Omental fat pad (tissue), 4 donors: ENCODE measurements at places on chromosomes 12 and 14.

DNA sequence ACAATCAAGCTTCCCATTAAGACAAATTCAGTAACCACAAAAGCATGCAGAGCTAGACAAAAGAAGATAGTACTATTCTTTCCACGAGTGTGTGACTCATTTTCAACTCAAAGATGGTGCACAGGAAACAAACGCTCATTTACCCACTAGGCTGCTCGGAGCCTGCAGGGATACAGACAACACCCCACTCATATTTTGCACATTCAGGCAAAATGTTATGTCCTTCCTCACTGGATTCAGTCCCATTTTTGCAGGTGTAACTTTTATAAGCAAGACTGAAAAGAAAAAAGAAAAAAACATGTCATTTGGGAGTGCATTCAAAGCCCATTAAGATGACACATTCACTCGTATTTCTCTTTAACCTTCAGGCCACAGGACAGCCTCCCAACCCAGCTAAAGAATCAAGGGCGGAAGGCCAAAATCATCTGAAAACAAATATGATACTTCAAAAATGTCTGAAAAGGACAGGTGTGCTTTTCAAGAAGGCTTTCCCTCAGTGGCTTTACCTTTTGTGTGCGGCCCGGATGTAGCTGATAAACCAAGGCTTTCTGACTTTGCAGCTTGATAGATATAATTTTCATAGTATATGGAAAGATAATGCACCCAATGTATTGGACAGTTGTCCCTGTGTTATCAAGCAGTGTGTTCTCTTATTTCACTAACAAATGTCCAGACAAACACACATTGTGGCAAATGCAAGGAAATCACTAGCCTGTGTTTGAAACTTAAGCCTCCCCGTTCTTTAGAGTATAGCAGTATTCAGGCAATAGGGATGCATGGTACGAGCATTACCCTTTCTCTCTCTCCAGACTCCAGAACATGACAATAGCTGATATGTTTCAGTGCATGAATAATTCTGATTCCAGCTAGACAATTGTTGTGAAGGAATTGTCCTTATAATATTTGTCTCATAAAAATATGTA is 147.8 kb upstream of the KRR1 start:
- no peak for DNase-seq

- DNase-seq, result no peak
Measured at GRCh38 chr12:87784350-87784749, 244.9 kb downstream of the C12orf50 start.

GRCh38 chr12:104213952-104214351 is 1.6 kb upstream of the TXNRD1 start:
- no peak for DNase-seq

GRCh38 chr12:28446031-28446430 is 255.8 kb downstream of the CCDC91 start:
- DNase-seq, result no peak

DNA sequence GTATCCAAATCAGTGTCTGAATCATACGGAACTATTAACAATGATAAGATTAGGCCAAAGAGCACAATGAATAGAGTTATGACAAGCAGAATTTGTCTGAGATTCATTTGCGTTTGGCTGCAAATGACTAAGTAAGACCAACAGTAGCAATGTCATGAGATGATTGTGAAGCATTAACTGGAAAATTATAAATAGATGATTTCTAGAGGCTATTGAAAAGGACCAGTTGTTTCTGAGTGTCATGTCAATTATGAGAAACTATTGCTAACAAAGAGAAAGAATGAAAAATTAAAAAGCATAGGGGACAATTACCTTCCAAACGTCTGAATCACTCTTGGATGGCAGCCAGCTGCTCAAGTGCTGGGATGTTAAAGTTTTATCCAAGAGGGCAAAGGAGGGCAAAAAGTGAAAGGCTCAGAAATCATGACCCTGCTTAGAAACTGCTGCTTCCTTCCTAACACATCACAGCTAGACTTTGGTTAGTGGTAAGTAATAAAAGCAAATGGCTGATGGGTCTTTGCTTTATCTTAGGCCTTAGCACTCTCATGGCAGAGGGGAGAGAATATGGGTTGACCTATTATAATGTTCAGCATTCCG is 89.0 kb downstream of the AKAP6 start:
- no peak for DNase-seq

GRCh38 chr14:101039031-101039754 is 135.7 kb upstream of the RTL1 start:
- no peak for DNase-seq

GRCh38 chr12:113582521-113583218 is 111.0 kb upstream of the LHX5 start:
- no peak for DNase-seq

DNA sequence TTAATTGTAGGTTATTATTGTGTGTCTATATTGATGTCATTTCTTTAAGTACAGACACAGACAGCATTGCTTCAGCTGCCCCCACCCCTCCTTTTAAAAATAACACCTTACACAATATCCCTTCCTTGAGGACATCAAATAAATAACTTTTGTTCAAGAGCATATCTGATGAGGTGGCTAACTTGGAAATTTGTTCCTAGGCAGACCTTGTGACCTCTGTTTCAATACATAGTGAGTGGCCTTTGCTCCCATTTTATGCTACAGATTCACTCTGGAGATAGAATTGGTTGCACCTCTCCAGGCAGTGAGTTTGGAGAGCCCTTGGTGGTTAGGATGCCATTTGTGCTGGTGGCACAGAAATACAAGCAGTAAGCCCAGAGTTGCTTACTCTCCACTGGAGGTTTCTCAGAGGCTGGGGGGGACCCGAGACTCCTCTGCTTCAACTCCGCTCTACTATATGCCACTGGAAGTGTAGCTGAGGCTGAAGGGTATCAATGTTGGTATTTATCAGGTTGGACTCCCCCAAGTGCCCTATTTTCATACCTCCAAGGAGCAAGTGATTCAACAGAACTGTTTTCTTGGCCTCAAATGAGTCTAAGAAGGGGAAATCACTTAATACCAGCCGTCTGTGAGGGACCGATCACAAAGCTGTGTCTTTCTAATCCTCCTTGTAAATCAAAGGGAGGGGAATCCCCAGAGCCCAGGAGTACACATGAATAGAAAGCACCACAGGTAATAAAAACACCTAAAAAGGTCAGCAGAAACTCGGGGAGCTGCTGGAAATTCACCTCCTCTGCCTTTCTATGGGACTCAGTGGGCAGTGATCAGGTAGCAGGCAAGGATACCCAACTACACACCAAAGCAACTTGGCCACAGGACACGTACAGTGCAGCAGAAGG is 463.1 kb downstream of the RAD51B start:
- no peak for DNase-seq

GRCh38 chr12:30015631-30016337 is 232.0 kb upstream of the TMTC1 start:
- no peak for DNase-seq

GRCh38 chr14:70045844-70046535 is 142.8 kb downstream of the SLC8A3 start:
- DNase-seq, result no peak

GRCh38 chr12:69515394-69515930 is 45.3 kb downstream of the FRS2 start:
- no peak for DNase-seq

DNA sequence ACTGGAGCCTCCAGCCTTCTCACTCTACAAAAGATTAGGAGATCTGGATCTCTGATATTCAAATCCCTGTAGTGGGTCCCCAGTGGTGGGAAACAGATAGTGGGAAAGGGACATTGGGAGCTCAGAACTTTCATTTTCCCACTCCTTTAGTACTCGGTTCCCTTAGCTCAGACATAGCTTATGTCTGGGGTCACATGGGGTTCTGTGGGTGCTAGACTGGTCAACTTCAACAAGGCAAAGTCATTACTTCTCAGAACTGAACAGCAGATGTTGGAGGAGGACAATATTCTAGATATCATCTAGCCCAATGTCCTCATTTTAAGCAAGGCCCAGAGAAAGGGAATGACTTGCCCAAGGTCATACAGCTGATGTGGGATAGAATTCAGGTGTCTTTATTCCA is 19.5 kb upstream of the ITGA5 start:
- DNase-seq, result no peak

- no peak for DNase-seq
Measured at GRCh38 chr14:68924186-68925158, 54.6 kb downstream of the ACTN1 start.

GRCh38 chr14:103704708-103705107 is 10.5 kb downstream of the XRCC3 start:
- DNase-seq, result no peak

DNA sequence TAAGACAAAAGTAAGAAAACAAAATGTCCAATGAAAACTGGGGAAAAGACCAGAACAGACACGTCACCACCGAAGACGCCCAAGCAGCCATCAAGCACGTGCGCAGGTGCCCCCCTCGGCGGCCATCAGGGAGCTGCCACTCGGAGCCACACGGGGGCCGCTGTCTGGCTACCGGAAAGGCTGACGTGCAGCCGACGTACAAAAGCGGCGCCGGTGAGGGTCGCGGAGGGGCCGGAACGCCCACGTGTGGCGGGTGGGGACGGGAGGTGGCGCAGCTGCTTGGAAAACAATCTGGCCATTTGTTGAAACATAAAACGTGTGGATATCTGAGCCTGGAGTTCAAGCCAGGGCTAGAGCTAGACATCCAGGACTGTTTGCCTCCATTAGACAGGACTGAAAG is 60.7 kb downstream of the GALNT9 start:
- DNase-seq, result no peak

GRCh38 chr12:58764100-58764953 is 156.0 kb downstream of the LRIG3 start:
- no peak for DNase-seq

DNA sequence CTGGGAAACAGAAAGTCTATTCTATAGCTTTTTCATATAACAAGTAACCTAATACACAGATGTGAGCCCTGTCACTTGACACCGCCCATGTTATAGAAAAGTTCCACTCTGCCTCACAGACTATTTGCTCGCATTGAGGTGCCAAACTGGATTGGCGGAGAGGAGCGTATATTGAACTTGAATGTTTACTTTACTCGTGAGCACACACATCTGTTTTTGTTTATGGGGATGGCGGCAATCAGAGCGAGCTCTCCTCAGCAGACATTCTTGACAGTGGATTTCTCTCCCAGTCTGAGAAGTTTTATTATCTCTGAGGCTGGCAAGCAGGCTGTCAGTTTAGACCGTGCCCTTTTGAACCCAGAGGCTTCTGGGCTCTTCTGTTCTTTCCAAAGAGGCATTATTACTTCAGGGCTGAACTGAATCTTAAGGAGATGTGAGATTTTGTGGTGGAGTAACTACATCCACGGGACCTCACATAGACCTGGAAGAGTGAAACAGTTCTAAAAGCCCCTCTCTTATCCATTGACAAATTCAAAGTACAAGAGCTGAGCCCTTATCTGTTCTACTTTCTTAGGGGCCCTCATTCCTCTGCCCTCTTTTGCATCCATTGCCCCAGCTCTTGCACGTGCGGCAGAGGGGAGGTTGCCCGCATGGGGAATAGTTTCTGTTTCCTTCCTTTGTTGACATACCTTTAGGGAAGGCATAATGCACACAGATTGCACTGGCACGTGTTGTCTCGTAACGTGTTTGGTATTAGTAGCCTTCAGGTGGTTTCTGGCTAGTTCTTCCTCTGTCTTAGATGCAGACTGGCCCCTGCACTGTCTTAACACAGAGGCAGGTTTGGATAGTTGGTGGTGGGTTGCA is 68.2 kb downstream of the DRAM1 start:
- no peak for DNase-seq

DNA sequence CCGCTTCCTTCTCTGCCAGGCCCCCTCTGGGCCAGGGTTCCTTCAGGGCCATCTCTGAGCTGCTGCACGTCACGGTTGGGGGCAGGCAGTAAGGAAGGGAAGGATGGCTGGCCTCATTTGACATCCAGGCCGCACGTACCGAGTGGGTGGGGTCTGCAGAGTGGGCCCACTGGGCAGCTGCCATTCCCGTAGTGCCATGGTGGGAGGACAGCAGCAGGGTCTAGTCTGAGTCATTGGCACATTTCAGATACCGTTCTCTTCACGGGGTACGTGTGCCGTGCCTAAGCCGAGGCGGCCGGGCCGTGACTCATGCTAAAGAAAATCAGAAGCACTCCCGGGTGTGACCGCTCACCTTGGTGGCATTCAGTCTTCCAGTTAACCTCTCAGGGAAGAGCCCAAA is 43.9 kb downstream of the IL31 start:
- no peak for DNase-seq

GRCh38 chr14:97095269-97095668 is 298.1 kb downstream of the VRK1 start:
- no peak for DNase-seq

DNA sequence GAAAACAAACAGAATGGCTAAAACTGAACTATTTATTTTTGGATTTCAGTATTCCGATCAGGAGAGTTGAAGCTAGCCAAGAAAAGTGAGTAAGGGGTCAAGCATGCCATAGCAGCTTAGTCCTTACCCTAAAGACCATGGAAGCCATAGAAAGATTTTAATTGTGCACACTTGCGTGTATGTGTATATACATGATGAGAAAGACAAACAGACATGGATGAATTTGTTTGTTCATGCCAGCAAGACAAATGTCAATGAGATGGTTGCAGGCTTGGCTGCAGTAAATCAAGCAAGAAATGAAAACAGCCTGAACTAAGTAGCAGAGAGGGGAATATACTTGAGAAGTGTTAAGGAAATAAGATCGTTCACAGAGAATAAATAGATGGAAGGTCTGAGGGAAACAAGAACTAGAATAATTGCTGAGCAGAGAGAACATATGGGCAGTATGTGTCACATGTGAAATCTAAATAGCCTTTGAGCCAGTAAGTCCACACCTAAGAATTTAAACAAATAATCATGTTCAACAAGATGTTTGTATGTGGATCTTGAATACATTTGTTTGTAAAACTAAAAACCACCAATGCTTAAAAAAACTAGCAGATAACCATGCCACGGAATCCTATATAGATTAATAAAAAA is 14.8 kb downstream of the SNW1 start:
- DNase-seq, result no peak

DNA sequence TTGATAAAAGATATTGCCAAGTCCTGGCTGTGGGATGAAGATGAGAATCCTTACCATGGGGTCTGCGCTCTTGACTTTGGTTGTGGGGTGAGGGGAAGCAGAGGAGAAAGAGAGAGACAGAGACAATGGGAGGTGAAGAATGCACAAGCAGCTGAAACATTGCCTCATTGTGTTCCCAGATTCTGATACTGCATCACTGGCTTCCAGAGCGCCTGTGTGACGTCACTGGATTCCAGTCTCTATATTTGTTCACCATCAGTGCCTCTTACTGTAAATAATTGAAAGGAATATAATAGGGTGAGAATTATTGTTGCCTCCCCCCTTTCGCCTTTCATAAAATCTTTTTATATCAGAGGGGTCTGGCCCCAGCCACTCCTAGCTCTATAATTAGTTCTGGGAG is 188.9 kb upstream of the NTF3 start:
- DNase-seq, result no peak

- DNase-seq, result no peak
Measured at GRCh38 chr14:95707327-95707726, 6.6 kb downstream of the TCL1A start.
